ENCODE measurements at places on chromosomes 1 and 21.
A peak's percentile ranks its signal among the peaks of the same experiment; 100 is the strongest.

DNA sequence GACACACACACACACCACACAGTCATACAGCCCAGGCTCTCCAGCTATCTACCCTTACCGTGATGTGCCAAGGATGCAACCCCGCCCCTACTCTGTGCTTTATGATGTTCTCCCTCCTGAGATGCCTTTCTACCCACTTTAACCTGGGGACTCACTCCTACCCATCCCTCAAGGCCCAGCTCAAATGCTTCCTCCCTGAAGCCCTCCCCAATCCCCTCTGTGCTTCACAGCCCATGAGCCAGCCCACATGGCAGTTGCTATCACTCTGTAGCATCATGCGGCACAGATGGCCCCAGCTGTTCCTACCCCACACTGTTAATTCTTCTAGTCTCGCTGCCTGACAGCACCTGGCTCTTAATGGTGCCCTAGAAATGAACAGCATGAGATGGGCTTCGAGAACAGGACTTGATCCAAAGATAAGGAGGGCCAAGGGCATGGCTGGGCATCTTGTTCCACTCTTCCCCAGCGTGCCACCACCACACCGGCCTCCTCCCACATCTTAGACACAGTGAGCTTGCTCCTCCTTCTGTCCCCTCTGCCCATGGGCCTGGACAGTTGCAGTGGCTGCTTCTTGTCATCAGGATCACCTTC, 109.8 kb downstream of the GLIS1 start:
- no peak for DNase-seq

GRCh38 chr1:64963466-64963865, 2.9 kb downstream of the JAK1 start:
- no peak for DNase-seq

DNA sequence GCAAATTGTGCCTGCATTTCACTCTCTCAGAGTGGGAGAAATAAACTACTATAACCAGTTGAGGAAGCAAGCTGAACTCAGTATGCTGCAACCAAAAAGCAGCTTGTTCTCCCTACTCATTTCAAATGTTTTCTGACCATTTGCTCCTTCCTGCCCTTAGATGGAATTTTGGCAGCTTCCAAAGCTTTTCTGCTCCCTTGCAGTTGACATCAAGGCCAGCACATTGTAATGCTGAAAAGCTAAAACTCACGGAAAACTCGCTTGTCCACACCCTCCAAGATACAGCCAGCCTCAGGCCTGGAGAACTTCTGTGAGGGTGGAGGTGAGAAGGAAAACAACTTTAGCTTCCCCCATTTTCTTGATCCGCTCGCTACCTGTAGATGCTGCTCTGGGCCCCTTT, 5.0 kb upstream of the CHML start:
- DNase-seq: no peak

DNA sequence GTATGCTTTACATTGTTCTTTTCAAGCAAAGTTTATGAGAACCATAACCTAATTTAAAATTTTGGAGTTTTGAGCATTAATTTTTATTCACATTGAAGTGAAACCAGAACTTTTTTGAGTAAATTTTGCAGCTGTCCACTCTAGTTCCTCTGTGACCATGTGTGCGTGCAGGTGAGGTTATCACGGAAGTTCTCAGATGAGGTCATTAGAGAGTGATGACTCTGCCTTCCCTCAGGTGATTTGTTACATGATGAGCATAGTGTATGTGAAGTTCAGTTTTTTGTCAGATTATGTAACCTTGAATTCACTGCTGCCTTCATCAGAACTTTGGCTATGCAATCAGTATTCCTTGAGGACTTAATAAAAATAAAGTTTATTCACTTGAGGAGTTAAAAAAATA, 828.2 kb downstream of the ADGRL2 start:
- no peak for DNase-seq

DNA sequence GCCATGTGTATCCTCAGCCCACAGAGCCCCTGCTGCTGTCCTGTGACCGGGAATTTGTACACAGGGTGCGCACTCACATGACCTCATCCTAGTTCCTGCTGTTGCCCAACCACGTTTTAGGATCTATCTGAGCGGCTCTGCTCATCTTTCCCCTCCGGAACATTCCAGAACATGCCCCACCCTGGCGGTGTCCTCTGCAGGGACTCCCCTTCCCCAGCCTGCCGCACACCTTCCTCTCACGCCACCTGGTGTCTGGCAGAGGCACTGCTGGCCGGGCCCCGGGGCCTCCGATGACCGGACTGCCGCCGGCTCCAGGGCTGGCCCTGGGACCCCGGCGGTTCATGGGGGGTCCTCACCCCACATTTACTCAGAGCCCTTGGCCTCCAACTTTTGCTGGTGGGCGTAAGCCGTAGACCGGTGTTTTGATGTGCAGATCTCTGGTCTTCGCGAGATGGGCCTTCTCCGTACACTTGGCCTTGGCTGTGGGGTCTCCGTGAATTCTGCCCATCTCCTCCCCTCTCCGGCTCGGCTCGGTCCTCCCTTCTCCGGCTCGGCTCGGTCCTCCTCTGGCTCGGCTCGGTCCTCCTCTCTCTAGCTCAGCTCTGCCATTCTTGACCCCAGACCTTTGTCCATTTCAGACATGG, 29.5 kb downstream of the ARHGEF16 start:
- no peak for DNase-seq

DNA sequence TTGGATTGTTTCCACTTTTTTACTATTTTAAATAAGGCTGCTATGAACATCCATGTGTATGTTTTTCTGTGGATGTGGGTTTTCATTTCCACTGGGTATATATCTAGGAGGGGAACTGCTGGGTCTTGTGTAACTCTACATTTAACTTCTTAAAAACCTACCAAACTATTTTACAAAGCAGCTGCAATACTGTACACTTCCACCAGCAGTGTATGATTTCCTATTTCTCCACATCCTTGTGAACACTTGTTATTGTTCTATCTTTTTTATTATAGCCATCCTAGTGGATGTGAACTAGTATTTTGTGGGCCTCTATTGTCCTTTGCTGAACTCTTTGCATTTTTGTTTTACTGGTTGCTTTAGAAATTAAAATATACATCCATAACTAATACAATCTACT, 33.4 kb downstream of the DIPK1A start:
- no peak for DNase-seq

GRCh38 chr1:185257950-185258208, 59.2 kb downstream of the IVNS1ABP start:
- DNase-seq: no peak

GRCh38 chr21:42091899-42092508, 20.9 kb downstream of the UMODL1 start:
- no peak for DNase-seq

DNA sequence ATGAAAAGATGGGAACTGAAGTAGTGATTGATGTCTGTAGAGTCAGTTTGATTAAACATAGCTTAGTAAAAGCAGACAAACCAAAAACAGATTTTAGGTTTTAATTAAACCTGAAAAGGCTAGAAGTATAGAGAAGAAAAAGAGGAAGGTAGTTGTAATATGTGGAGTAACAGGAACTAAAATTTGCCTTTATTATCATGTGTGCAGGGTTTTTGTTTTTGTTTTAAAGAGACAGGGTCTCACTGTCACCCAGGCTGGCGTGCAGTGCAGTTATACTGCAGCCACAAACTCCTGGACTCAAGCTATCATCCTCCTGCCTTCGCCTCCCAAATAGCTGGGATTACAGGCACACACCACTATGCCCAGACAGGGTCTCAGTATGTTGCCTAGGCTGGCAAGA, 6.0 kb downstream of the TOR1AIP1 start:
- DNase-seq: no peak

- DNase-seq: no peak
These were observed 127.8 kb downstream of the LMX1A start for GRCh38 chr1:165228676-165229075.

DNA sequence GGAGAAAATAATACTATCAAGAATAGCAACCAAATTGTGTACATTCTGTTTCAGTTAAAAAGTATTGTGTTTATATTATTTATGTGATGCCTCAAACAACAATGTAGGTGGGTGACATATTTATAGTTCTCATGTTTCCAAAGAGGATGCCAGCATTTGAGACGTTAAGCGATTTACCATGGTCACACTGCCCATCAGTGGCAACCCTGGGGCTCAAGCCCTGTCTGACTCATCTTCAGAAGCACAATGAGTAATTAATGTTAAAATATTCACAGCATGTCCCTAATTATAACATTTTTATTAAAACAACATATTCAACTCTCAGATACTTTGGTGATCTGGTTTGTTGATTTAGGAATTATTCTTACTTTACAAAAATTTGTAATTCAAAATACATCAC, 409.4 kb downstream of the BRINP3 start:
- DNase-seq: no peak

DNA sequence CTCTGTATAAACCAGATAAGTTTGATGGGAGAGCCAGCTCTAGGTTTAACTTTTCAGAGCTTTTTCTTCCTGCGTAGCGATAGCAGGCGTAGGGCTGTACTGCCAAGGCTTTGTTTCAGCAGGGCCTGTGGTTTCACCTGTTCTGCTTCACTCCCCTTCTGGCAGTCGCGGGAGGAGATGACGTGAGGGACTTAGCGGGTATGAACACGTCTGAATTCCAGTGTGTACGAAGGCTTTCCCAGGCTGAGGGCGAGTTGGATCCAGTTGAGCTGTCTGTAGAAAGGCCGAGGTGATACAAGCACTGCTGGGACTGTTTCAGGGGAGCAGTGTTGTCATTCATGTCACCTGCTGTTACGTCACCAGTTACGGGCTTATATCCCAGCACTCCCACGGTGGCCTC, 21.2 kb downstream of the PEX14 start:
- DNase-seq: no peak

- no peak for DNase-seq
These were observed 113.9 kb downstream of the ATG4C start for GRCh38 chr1:62897788-62898187.

DNA sequence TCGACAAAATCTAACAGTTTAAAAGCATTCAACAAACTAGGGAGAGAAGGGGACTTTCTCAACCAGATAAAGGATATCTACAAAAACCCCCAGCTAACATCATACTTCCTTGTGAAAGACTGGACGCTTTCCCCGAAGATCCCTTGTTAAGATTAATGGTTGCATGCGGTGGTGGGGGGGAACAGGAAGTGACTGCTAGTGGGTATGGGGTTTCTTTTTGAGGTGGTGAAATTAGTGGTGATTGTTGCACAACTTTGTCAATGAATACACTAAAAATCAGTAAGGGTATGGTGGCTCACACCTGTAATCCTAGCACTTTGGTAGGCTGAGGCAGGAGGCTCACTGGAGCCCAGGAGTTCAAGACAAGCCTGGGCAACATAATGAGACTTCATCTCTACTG, 26.9 kb upstream of the EYA3 start:
- peak; percentile 53 for DNase-seq

GRCh38 chr1:222464841-222465210, 83.1 kb downstream of the HHIPL2 start:
- DNase-seq: no peak

DNA sequence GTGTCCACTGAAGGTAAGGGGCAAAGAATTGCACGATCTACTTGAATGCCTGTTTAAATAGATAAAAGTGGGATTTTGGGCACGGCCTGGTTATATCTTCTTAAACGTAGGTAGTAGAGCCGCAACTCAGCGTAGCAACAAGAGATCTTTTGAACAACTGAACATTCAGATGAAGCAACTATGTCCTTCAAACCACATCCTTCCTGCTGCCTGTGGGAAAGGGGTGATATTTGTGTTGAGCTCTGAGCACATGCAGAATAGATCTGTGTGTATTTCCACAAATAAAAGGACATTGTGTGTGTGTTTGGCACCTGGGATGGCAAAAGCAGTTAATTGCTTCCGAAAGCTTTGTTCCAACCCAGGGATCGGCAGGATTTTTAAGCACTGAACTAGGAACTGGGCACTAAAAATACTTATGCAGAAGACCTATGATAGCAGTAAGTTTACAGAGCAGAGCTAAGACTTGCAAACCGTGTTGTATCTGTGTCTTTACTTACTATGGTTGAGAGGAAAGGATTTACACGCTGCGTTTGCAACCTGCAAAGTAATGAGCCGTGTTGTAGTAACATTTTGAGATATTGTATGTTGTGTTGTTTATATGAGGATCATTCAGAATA, 333.4 kb downstream of the CHRM3 start:
- DNase-seq: no peak

DNA sequence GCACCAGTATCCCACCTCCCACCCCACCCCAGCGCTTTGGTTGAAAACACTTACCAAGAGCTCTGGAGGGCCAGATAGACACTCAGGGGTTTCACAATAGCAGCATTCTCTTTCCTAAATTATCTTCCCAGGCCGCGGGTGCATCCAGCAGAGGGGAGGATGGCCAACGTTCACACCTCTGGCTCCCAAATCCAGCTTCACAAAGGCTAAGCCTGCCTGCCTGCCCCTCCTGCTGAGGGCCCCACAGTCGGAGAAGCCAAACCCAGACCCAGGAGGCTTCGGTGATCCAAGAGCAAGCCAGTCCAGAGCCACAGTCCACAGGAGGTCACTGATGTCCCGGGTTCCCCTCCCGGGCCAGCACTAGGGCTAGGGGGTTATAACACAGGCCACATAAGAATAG, 231.9 kb downstream of the TRABD2B start:
- no peak for DNase-seq

DNA sequence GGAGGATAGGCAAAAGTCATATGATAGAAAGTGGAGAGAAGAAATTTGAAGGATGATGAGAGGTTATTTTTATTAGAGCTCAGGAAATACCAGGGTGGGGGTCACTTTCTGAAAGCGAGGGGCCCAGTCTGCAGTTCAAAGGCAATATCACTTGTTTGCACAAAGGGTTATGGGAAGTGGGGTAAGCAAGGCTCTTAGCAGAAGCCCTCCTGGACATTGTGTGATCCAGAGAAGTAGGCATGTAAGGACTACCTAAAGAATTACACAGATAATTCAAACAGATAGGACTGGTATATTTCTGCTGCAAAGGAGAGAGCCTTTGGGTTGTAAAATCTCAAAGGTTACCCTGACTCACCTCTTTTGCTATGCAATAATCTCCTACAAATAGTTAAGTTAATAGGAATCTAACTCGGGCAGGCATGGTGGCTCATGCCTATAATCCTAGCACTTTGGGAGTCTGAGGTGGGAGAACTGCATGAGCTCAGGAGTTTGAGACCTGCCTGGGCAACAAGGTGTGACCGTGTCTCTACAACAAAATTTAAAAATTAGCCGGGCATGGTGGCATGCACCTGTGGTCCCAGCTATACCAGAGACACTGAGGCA, 25.2 kb upstream of the PRRC2C start:
- DNase-seq: no peak

DNA sequence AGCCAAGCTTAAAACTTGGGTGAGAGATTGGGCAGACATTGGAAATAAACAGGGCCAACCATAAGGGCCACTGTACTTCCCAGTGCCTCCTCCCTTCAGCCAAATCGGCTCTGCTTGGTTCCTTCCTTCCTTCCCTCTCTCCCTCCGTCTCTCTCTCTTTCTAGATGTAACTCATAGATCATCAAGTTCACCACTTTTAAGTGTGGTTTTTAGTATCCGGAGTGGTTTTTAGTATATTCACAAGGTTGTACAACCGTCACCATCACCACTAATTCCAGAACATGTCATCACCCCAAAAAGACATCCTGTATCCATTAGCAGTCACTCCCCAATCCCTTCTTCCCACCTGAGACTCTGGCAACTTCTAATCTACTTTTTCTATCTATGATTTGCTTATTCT, 51.0 kb downstream of the MYSM1 start:
- no peak for DNase-seq

Measured in GM06990 (cell line).